Foreskin keratinocyte (primary cell): ENCODE measurements at places on chromosomes 4 and X. TPM values are rescaled to one million over a fixed set of nuclear protein-coding genes. Genes with fewer than 3 reads are reported as not detected.

- DNase-seq: no peak
Measured at GRCh38 chr4:91114386-91114785, 987.2 kb downstream of the CCSER1 start.

DNA sequence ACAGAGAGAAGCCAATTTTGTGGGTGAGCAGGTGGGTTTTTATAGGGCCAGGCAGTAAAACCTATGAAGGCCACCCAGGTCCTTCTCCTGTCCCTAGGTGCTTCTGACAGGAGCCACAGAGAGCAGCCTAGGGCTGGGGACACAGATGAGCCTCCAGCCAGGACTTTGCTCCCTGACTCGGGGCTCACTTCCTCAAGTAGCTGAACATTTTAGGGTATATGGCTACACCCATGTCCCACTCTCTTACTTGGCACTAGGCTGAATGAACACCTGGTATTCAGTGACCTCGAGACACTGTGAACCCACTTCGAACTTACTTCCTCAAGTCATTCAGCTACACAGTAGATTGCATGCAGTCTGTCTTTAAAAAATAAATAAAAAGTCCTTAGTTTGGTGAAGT, 217.3 kb downstream of the MID1IP1 start:
- no peak for DNase-seq

DNA sequence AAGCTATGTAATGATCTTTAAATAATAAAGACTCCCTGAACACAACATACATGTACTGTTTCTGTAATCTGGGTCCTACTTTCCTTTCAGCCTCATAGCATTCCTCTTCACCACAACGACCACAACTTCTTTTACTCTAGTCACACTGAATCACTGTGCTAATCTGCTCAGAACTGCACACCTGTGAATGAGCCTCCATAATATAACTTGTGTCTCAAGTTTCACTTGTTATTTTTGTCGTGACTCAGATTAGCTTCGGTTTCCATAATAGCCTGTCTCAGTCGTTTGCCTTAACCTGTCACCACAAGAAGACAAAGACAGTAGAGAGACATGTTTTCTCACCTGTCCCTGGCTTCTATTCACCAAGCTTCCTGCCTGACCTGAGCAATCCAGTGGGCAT, 61.8 kb downstream of the MAGED1 start:
- peak; percentile 72 for DNase-seq

DNA sequence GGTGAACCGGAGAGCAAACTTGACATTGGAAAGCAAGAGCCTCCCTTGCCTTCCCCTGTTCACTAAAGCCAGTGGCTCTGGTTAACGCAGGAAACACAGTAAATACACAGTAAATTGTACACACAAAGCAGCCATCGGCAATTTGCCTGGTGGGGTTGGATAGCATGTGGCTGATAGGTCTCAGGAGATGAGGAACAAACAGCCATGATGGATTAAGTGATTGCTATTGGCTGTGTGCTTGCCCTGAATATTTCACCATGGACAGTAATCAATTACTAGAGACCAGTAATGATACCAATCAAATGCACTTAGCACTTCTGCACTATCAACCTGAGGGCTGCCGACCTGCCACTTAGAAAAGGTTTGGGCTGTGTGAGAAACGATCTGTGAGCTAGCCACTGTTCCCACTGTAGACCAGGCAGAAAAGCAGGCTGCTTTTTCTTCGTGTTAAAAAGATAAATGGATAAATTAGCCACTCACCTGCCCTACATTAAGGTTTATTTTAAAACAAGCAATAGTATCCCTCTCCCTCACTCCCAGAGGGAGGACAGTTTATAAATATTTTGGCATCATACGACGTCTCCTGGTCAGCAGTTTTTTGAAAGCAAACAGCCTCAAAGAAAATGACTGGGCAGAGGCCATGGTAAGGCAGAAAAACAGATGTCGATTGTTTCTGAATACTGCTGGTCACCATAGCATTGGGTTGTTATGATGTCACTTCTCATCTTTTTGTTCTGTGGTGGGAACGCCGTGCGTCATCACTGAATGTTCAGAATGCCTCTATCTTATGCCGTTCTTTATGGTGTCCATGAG, 167.1 kb downstream of the MAML3 start:
- DNase-seq: no peak

DNA sequence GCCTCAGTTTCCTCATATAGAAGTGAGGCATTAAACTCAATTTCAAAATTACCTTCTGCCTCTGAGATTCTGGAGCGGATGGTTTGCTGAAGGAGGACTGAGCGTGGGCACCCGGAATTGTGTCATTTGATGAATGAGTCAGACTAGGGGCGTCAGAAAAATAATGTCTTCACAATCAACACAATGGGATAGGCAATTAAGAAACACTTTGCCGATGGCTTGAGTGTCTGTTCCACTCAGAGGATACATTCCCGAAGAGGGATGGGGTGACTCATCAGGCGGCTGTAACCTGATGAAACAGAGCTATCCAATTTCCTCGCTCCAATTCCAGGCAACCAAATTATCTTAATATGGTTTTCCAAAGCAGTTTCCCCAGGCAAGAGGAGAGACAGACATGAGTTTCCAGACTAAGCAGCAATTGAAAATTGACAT, 1.2 kb upstream of the CHRNA9 start:
- peak; percentile 74 for DNase-seq

DNA sequence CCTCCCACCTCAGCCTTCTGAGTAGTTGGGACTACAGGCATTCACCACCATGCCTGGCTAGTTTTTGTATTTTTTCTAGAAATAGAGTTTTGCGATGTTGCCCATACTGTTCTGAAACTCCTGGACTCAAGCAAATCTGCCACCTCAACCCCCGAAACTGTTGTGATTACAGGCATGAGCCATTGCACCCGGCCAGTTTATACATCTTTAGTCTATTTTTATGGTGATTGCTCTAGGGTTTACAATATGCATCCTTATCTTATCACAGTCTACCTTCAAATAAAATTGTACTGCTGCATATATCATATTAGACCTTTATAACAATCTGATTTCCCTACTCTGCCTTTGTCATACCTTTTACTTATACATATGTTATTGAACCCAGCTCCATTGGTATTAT, 56.9 kb downstream of the SOWAHB start:
- no peak for DNase-seq

- DNase-seq: no peak
Measured at GRCh38 chrX:42975906-42976305, 197.9 kb upstream of the PPP1R2C start.

- no peak for DNase-seq
Measured at GRCh38 chr4:24279911-24280375, 304.4 kb downstream of the DHX15 start.

DNA sequence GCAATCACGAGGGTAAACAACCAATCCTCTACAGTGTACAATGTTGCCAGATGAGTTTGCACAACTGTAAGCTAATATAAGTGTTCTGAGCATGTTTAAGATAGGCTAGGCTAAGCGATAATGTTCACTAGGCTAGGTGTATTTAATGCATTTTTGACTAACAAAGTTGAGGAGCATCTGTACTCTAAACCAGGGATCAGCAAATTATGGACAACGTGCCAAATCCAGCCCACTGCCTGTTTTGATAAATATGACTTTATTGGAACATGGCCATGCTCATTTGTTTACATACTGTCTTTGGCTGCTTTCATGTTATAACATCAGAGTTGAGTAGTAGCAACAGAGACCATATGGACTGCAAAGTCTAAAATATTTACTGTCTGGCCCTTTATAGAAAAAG, 46.3 kb upstream of the ARHGEF6 start:
- DNase-seq: no peak

ZC4H2 gene
- total RNA-seq: 4.2 and 4.6 TPM in 2 replicates

FAM9B gene
- total RNA-seq: not detected in 2 replicates

NDST4 gene
- not detected in 2 replicates for total RNA-seq

DAPP1 gene
- total RNA-seq: 54.2 and 60.6 TPM in 2 replicates

WDR17 gene
- 1.1 and 1.3 TPM in 2 replicates for total RNA-seq

FAM184B gene
- total RNA-seq: not detected in 2 replicates
